ENCODE measurements at places on chromosomes 6 and 20.
A peak's percentile ranks its signal among the peaks of the same experiment; 100 is the strongest.

GRCh38 chr6:88361298-88361697 lies 195.2 kb upstream of the CNR1 start:
- no peak for DNase-seq

- no peak for DNase-seq
These were observed 104.4 kb upstream of the ESR1 start for GRCh38 chr6:151702851-151703658.

GRCh38 chr6:169222126-169222525 lies 31.5 kb downstream of the THBS2 start:
- DNase-seq = no peak

- no peak for DNase-seq
These were observed 63.5 kb upstream of the COL10A1 start for GRCh38 chr6:116189472-116189871.

DNA sequence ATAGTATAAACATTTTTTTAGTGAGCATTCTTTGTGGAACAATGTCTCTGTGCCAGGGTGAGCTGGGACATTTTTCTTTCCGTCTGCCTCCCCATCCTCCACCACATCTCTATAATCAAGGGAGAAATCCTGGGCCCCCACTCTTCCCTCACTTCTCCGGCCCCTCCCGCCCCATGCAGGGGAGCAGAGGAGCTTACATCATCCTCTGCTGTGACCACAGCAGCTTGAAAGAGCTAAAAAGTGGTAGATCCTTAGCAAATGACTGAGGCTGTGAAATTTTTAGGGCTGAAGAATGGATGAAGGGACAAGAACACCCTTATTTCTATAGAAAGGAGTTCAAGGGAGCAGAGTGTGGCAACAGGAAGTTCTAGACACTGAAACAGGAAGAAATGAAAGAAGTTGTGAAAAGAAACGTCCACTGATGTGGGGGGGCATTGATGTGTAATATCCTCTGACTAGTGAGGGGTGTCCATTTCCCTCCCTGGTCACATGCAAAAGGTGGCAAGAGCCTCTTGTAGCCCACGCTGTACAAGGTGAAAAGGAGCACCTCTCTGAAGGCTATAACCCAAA lies 380.3 kb upstream of the JARID2 start:
- no peak for DNase-seq

GRCh38 chr6:3894590-3895311 lies 45.6 kb downstream of the FAM50B start:
- no peak for DNase-seq

- DNase-seq = no peak
These were observed 87.1 kb upstream of the SYNDIG1 start for GRCh38 chr20:24382331-24382730.

GRCh38 chr20:57620274-57620990 lies at the start of gene ZBP1:
TSS of gene ZBP1 (minus strand) at chr20:57620426. CDS start at chr20:57620295, 131 bp downstream.
- DNase-seq = no peak

DNA sequence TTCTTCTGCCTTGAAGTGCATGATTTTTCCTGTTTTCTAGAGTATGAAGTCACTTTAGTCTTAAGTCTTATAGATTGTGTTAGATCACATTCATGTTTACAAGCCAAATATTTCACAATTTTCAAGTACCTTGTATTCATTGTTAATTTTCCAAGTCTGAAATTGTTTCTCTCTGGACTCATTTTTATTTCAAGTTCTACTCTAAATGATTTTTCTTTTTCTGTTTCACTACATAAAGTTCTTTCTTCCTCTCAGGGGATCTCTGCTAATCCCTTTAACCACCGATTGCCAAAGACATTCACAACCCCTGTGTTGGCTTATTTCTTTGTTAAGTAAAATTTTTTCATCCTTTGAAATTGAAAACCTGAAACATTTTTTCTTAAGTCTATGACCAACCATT lies 805.7 kb downstream of the KIF16B start:
- DNase-seq = no peak

DNA sequence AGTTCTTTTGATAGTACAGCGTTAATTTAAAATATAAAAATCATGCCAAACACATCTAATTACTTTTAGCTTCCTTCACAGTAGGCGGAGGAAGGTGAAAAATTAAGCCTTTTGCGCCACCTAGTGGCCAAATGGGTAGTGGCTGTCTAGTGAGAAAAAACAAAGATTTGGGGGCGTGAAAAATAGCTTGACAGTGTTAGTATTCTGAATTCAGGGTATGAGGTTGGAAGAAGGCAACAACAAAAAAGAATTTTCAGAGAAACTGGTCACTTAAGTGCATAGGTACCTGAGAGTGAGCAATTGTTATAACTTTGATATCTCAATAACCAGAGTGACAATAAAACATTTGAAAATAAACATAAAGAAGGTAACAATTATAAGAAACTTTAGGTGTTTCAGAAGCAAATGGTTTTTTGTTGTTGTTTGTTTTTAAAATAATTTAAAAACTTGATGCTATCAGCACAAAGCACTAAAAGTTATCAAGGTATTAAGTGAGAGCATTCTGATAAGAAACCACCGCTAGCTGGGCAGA lies 14.3 kb downstream of the PSMB9 start:
- peak; percentile 75 for DNase-seq

- no peak for DNase-seq
These were observed 4.6 kb upstream of the TCP11 start for GRCh38 chr6:35145757-35146156.

DNA sequence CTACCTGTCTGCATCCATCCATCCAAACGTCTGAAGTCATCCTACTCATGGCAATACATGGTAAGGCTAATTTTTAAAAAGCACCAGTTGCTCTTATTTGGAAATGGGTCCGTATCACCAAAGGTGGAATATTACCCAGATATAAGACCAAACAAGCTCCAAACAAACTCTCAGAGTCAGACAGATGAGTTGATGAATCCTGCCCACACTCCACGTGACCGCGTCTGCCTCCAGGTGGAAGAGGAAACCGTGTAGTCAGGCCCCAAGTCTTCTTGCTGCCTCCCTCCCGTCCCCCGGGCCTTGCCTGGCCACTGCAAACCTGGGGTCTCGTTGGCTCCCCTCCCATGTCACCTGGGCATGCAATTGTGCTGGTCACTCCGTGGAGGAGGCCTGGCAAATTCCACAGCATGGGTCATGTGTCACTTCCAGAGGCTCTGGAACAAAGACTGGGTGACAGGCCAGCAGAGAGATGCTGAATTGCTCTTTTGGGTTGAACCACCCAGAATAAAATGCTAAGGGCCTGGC lies 31.8 kb downstream of the CTCFL start:
- no peak for DNase-seq

GRCh38 chr20:19926591-19926990 lies 90.6 kb upstream of the NAA20 start:
- no peak for DNase-seq

GRCh38 chr6:161319231-161319630 lies 45.4 kb upstream of the AGPAT4 start:
- DNase-seq = no peak

DNA sequence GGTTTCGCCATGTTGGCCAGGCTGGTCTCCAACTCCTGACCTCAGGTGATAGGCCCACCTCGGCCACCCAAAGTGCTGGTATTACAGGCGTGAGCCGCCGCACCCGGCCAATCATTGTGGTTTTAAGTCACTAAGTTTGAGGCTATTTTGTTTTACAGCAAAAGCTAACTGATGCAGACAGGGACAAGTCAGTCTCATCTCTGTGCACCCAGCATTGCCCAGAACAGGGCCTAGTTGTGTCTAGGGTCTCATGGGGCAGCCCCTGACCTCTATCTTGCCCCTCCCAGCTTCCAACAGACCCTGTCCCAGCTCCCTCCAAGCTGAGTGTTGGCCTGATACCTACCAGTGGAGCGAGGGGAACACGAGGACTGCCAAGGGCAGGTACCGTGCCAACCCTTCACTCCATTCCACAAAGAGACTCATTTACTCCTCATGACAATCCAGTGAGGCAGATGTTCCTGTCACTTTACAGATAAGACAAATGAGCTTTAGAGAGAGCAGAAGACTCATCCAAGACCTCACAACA lies 8.9 kb upstream of the RBCK1 start:
- no peak for DNase-seq

GRCh38 chr20:57705127-57705899 lies 4.5 kb downstream of the PMEPA1 start:
- DNase-seq = no peak

All from NCI-H510A treated with DMSO at 0.1 percent for 48 hours (cell line).